ENCODE measurements at places on chromosomes 13 and 19. TPM values are rescaled to one million over a fixed set of nuclear protein-coding genes. Genes with fewer than 3 reads are reported as not detected.

ITPKC gene
- 8.2 TPM for total RNA-seq

COX6B2 gene
- total RNA-seq = 2.8 TPM

CACNA1A gene
- total RNA-seq = 39.8 TPM

ALOX5AP gene
- total RNA-seq = 23.1 TPM

DMPK gene
- total RNA-seq = 16.5 TPM

VSTM2B gene
- 7.2 TPM for total RNA-seq

OR7C1 gene
- 0.10 TPM for total RNA-seq

FPR1 gene
- 19.4 TPM for total RNA-seq

ABCA7 gene
- 14.5 TPM for total RNA-seq

DIAPH3 gene
- total RNA-seq = 6.5 TPM

TFDP1 gene
- total RNA-seq = 43.9 TPM

ZNF428 gene
- total RNA-seq = 66.1 TPM

MAMSTR gene
- 2.4 TPM for total RNA-seq

CEACAM19 gene
- 4.1 TPM for total RNA-seq

FBXL12 gene
- 7.6 TPM for total RNA-seq

WDR62 gene
- 3.1 TPM for total RNA-seq

PNMA8B gene
- total RNA-seq = 17.7 TPM

KASH5 gene
- total RNA-seq = 0.30 TPM

CGB3 gene
- total RNA-seq = 0.72 TPM

GRIN3B gene
- 0.30 TPM for total RNA-seq

CLDND2 gene
- total RNA-seq = not detected

DMKN gene
- 10.4 TPM for total RNA-seq

ADAT3 gene
- total RNA-seq = 1.5 TPM

ZNF540 gene
- 20.0 TPM for total RNA-seq

OR7D2 gene
- 0.06 TPM for total RNA-seq

ISYNA1 gene
- 100.0 TPM for total RNA-seq

ZNF607 gene
- total RNA-seq = 13.2 TPM

CPB2 gene
- total RNA-seq = 0.11 TPM

USHBP1 gene
- total RNA-seq = 2.1 TPM

KIRREL2 gene
- total RNA-seq = 1.9 TPM

EXOC3L2 gene
- 2.9 TPM for total RNA-seq

CGB2 gene
- total RNA-seq = not detected

LRG1 gene
- total RNA-seq = 1.3 TPM

TEX101 gene
- not detected for total RNA-seq

CGB5 gene
- not detected for total RNA-seq

IZUMO1 gene
- total RNA-seq = 0.10 TPM

PEAK3 gene
- total RNA-seq = not detected

FFAR3 gene
- 0.11 TPM for total RNA-seq

SERPINE3 gene
- not detected for total RNA-seq

POU4F1 gene
- 10.7 TPM for total RNA-seq

PLVAP gene
- 22.3 TPM for total RNA-seq

PPFIA3 gene
- 29.0 TPM for total RNA-seq

VSTM1 gene
- 0.28 TPM for total RNA-seq

ZNF615 gene
- total RNA-seq = 22.1 TPM

PSG1 gene
- total RNA-seq = not detected

LIPE gene
- total RNA-seq = 10.8 TPM

MYO16 gene
- total RNA-seq = 11.7 TPM

ZNF234 gene
- total RNA-seq = 14.6 TPM

AMER2 gene
- total RNA-seq = 21.0 TPM

BEST2 gene
- not detected for total RNA-seq

THSD8 gene
- 8.7 TPM for total RNA-seq
